Effector memory CD4-positive, alpha-beta T cell (primary cell): ENCODE measurements at places on chromosomes 12 and 14.
A peak's percentile ranks its signal among the peaks of the same experiment; 100 is the strongest.

DNA sequence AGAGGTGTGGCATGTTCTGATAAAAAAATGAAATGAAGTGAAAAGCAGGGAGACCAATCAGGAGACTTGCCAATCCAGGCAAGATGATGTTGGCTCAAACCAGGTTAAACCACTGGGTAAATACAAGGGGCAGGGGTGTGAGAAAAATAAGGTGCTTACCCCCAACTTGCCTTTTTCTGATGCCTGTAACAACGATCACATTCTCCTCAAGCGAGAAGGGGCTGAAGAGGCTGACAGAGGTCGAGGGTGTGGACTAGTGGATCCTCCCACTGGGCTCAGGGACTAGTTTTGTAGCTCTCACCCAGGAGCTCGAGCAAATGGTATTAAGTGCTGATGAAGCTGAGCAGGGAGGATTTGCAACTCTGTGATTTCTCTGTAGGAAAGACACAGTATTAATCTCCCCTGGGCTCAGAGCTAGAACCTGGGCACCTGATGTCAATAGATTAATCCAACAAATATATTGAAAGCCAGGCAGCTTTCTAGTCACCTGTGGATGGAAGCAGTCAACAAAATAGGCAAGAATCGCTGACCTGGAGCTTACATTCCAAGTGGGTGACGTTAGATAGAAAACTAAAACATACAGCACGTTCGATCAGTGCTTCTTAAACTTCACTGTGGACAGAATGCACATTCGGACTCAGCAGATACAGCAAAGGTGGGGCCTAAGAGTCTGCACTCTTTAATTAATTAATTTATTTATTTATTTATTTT is 15.2 kb upstream of the EAPP start:
- H3K36me3 ChIP-seq: no peaks in the 10 kb centered on the region
- H3K27me3 ChIP-seq: no peaks in the 10 kb centered on the region
- H3K27ac ChIP-seq: peak overlapping the region; percentile 45
- H3K4me1 ChIP-seq: no peaks in the 10 kb centered on the region
- no peak for DNase-seq
- H3K4me3 ChIP-seq: no peak overlapping the region

- no peak for DNase-seq
- H3K4me3 ChIP-seq: no peak overlapping the region
- no peaks in the 10 kb centered on the region for H3K4me1 ChIP-seq
- H3K27me3 ChIP-seq: no peaks in the 10 kb centered on the region
Measured at GRCh38 chr12:11510671-11511070, 115.3 kb upstream of the PRB2 start.

GRCh38 chr14:79256380-79256779 is 954.9 kb downstream of the DIO2 start:
- H3K27ac ChIP-seq: no peak overlapping the region
- no peak overlapping the region for H3K4me3 ChIP-seq
- H3K4me1 ChIP-seq: no peaks in the 10 kb centered on the region
- no peak for DNase-seq
- no peaks in the 10 kb centered on the region for H3K27me3 ChIP-seq

DNA sequence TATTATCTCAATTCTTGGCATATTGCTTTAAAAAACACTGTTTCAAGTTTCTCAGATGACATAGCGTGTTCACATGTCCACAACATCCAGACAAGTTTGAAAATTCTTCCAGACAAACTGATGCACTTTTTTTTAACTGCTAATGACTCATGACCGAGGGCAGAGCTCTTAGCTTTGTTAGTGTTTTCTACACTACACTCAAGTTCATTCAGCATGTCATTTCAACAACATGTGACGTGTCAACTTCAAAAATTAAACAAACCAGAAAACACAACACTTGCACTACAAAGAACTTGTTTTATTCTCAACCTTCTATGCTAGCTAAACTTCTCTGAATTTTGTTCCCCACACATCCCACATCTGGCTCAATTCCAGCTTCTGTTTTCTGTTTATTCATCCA is 1186.3 kb upstream of the FLRT2 start:
- no peak overlapping the region for H3K4me3 ChIP-seq
- H3K27me3 ChIP-seq: no peaks in the 10 kb centered on the region
- no peak overlapping the region for H3K27ac ChIP-seq
- no peaks in the 10 kb centered on the region for H3K4me1 ChIP-seq

- H3K4me3 ChIP-seq: no peak overlapping the region
- no peaks in the 10 kb centered on the region for H3K4me1 ChIP-seq
- DNase-seq: no peak
Measured at GRCh38 chr12:100427078-100427477, 46.6 kb upstream of the NR1H4 start.

GRCh38 chr12:62919838-62920237 is 15.1 kb downstream of the PPM1H start:
- no peaks in the 10 kb centered on the region for H3K4me1 ChIP-seq
- no peak overlapping the region for H3K27ac ChIP-seq
- H3K27me3 ChIP-seq: no peaks in the 10 kb centered on the region
- no peaks in the 10 kb centered on the region for H3K36me3 ChIP-seq
- H3K4me3 ChIP-seq: no peak overlapping the region
- no peak for DNase-seq

GRCh38 chr12:14362352-14362751 is 3.1 kb upstream of the ATF7IP start:
- no peak for DNase-seq
- no peaks in the 10 kb centered on the region for H3K27me3 ChIP-seq
- no peak overlapping the region for H3K4me3 ChIP-seq
- peaks cover 6% of the 10 kb centered on the region for H3K4me1 ChIP-seq
- H3K27ac ChIP-seq: no peak overlapping the region

- H3K36me3 ChIP-seq: no peaks in the 10 kb centered on the region
- DNase-seq: no peak
- H3K27ac ChIP-seq: no peak overlapping the region
- H3K27me3 ChIP-seq: no peaks in the 10 kb centered on the region
Measured at GRCh38 chr12:67964456-67964855, 24.8 kb upstream of the IFNG-AS1 start.

GRCh38 chr12:120346681-120347080 is 19.1 kb upstream of the PLA2G1B start:
- H3K27ac ChIP-seq: no peak overlapping the region
- H3K36me3 ChIP-seq: no peaks in the 10 kb centered on the region
- H3K4me3 ChIP-seq: no peak overlapping the region
- H3K4me1 ChIP-seq: no peaks in the 10 kb centered on the region

DNA sequence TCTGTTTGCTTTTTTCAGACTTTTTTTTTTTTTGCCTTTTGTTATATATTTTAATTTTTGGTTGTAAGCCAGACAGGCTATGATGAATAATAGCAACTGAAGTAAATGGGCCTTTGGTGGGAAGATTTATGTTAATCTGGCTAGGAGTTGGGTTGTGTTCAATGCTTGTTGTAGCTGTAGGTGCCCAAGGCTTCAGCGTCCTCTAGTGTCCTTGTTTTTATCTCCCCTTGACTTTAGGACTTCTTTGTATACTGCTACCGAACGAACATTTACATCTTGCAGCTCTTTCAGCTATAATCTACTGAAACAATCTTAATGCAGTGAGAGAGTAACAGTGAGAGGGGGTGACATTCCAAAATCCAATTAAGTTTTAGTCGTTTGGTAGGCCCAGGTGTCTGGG is 848.4 kb upstream of the FBXO33 start:
- no peaks in the 10 kb centered on the region for H3K36me3 ChIP-seq
- H3K27ac ChIP-seq: no peak overlapping the region
- no peak for DNase-seq
- no peaks in the 10 kb centered on the region for H3K4me1 ChIP-seq

DNA sequence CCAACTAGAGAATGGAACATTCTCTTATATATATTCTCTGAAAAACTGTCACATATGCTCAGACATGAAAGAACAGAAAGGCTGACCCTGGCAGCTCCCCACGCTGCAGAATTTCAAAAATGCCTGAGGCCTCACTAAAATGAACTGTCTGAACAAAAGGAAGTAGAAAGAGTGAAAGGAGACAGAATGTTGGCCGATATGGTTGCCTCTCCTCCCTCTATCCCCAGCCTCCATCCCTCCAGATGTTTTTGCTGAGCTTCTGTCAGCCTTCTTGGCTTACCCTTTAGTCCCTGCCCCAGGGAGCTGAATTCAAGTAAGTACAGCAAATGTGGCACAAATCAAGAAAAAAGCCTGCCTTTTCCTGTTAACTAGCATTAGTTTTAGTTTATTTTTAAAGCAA is 6.9 kb downstream of the SMCO2 start:
- no peaks in the 10 kb centered on the region for H3K36me3 ChIP-seq
- no peak overlapping the region for H3K27ac ChIP-seq
- H3K4me1 ChIP-seq: no peaks in the 10 kb centered on the region
- DNase-seq: no peak
- H3K4me3 ChIP-seq: no peak overlapping the region

- peak; percentile 63 for DNase-seq
- peak overlapping the region; percentile 65 for H3K4me3 ChIP-seq
- no peak overlapping the region for H3K27ac ChIP-seq
- peaks cover 30% of the 10 kb centered on the region for H3K4me1 ChIP-seq
- H3K36me3 ChIP-seq: no peaks in the 10 kb centered on the region
Measured at GRCh38 chr14:102314242-102315011, 5.1 kb upstream of the ZNF839 start.

DNA sequence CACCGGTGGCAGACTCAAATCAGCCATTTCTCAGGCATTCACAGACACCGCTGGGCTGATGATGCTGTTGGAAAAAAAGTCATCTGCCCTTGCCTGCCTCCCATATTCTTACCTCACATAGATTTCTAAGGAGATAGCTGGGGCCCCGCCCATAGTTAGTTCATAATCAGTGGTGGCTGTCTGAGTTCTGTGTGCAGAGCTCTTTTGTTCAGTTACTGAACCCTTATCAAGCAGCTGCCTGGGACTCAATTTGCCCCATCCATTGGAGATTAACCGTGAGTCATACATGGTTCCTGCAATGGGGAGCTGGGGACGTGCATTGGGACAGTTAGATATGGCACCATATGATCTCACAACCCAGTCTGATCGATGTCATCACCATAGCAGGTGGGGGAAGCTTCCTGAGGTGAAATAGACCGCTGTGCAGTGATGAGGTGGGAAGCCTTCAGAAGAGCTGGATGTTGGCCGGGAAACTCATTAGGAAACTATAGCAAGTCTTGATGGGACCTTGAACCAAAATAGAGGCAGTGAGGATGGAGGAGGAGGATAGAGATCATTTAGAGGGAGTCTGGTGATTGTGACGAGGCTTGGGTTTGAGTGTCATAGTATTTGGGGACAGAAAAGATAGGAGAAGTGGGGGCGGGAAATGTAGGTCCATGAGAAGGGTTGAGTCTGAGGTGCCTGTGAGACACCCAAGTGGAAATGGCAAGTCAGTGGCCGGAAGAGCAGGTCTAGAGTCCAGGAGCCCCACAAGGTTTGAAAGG is 147.8 kb downstream of the GCH1 start:
- no peak overlapping the region for H3K27ac ChIP-seq
- no peak for DNase-seq
- no peak overlapping the region for H3K4me3 ChIP-seq
- H3K4me1 ChIP-seq: no peaks in the 10 kb centered on the region

- no peak overlapping the region for H3K4me3 ChIP-seq
- H3K36me3 ChIP-seq: no peaks in the 10 kb centered on the region
- no peaks in the 10 kb centered on the region for H3K4me1 ChIP-seq
- no peak overlapping the region for H3K27ac ChIP-seq
Measured at GRCh38 chr14:99586054-99586760, 17.8 kb downstream of the CCDC85C start.

- H3K4me3 ChIP-seq: no peak overlapping the region
Measured at GRCh38 chr14:56170877-56171422, 52.7 kb downstream of the PELI2 start.

- H3K27me3 ChIP-seq: no peaks in the 10 kb centered on the region
- peaks cover 29% of the 10 kb centered on the region for H3K36me3 ChIP-seq
- no peaks in the 10 kb centered on the region for H3K4me1 ChIP-seq
- no peak for DNase-seq
Measured at GRCh38 chr12:128793701-128794100, 30.1 kb downstream of the SLC15A4 start.

DNA sequence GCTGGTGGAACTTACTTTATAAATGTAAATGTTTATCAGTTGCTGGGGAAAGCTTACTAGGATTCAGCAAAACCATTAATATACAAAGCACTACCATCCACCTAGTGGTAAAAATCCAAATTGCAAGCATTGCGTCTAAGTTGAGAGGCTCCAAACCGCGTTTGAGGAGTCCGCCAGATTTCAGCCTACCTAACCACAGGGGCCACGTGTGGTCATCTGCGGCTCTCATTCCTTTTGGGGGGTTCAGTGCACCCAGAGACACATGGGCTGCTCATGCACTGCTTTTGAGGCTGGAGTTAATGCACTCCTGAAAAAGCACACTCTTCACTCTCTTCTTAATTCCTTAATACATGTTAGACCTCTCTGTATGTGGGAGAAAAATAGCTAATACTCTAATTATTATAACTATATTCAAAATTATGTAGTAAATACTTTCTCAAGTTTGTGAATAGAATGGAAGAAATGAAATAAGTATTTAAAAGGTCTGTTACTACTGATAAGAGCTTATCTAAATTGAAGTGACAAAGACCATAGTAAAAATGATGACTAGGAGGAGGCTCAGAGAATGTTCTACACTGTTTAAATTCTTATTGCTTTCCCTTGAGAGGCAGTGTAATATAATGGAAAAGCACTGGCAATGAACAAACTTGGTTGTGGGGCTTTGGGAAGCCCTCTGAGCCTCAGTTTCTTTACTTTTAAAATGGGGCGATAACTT is 41.4 kb upstream of the MANSC4 start:
- H3K4me1 ChIP-seq: peaks cover 6% of the 10 kb centered on the region
- no peaks in the 10 kb centered on the region for H3K27me3 ChIP-seq
- DNase-seq: peak; percentile 4
- peak overlapping the region; percentile 44 for H3K27ac ChIP-seq

DNA sequence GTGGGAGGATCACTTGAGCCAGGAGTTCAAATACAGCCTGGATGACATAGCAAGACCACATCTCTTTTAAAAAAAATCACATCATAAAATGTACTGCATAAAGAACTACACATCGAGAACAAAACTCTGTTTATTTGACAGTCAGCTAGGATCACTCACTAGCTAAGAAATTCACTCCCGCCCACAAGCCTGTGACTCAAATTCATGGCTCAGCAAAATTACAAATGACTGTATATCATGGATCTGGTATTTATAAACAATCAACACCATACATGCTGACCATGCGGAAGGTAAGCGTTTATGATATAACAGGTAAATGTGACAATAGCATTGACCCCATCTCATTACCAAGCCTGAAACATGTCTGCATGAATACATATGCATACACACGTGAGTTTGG is 206.5 kb downstream of the EFCAB11 start:
- no peak overlapping the region for H3K4me3 ChIP-seq
- H3K4me1 ChIP-seq: peaks cover 5% of the 10 kb centered on the region
- H3K27ac ChIP-seq: no peak overlapping the region
- no peak for DNase-seq
